Foreskin keratinocyte (primary cell): ENCODE measurements at places on chromosomes 13 and 19.

- no peak for DNase-seq
These were observed 727.6 kb upstream of the ARGLU1 start for GRCh38 chr13:107295416-107296140.

DNA sequence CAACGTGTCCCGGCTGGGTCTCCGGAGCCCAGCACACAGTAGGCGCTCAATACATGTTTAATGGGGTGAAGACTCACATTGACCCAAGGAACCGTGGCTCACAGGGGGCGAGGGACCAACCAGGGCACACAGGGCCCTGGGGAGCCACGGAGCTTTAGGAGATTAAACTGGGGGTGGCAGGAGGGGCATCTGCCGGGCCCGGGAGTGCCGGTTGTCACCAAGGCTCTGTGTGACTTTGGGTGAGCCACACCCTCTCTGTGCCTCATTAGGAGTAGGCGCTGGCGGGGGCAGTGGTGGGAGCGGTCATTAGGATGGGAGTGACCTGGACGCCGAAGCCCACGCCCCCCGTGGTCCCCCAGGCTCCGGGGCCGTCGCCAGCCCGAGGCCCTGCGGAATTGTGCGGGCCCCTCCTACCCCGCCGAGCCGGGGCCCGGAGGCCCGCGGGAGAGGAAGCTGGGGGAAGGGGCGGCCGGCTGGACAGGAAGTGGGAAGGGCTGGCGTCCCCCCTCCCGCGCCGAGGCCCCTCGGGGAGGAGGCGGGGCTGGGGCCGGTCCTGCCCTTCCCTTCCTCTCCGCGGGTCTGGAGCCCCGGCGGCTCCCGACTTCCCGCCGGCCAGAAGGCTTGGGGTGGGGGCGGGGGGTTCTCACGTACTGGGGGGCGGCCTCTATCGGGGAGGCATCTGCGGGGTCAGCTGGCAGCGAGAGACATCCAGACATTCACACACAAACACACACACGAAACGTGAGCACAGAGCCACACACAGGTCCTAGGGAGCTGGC is 1.8 kb upstream of the SSBP4 start:
- DNase-seq: no peak

GRCh38 chr13:81320516-81320915 is 979.6 kb upstream of the SPRY2 start:
- DNase-seq: no peak

DNA sequence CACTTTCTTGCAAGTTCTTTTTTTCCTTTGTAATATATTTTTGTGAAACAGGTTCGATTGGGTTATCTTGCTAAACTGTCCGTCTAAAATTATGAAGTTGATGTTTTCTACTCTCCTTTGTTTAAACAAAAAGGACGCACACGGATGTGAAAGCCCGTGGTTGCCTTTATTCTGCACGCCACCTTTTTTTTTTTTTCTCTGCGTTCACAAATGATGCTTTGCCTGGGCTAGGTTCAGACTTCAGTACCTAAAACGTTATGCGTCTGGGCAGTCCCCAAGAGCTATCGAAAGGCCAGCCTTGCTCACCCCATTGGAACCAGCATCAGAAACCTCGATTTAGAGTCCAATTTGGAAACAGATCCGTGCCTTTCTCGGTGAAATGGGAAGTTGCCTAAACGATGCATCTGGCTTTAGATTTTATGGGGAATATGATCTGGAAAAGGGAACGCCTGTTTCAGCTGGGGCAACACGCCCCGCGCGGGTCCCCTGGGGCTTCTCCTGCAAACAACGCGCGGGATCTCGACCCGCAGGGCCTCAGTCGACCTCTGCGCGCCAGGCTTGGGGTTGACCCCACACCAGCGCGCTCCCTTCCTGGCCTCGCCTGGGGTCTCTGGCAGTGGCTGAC is 113.9 kb downstream of the KCNRG start:
- no peak for DNase-seq

DNA sequence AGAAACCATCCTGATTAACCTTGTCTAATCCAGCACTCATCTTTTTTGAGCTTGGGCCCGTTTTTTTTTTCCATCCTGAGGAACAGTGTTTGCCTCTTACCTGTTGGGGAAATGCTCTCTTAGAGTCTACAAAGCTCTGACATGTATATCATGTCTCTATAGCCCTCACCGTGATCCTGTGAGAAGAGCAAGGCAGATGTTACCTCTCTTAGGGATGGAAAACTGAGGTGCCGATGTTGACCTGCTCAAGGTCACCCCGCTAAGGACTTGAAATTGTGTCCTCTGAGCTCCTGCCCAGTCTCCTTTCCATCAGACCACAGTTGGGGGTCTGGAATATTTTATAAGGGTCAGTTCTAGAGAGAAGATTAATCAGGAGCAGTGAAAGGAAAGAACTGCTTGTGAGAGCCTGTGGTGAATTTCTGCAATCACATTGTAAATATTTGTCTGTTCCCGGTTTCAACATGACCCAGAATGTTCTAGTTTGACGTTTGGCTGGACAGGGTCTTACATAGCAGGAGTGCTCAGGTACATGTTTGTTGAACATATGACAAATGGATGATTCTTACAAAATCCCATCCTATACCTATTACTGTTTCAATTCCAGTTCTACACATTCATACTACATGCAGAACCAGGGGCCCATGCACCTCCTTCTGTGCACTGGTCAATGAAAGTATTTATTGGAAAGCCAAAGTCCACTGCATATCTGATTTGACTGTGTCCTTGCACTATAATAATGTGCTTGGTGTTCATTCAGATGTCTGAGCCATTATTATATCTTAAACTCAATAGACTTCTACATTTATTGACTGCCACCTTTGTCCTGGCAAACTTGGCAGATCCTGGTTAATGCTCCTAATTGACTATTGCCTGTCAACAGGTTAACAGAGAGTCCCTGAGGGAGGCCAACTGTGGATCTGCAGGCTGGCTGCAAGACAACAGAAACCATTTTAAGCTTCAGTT is 12.1 kb downstream of the SLC25A15 start:
- no peak for DNase-seq

- peak; percentile 81 for DNase-seq
These were observed 1.1 kb downstream of the SYT5 start for GRCh38 chr19:55178781-55179599.

DNA sequence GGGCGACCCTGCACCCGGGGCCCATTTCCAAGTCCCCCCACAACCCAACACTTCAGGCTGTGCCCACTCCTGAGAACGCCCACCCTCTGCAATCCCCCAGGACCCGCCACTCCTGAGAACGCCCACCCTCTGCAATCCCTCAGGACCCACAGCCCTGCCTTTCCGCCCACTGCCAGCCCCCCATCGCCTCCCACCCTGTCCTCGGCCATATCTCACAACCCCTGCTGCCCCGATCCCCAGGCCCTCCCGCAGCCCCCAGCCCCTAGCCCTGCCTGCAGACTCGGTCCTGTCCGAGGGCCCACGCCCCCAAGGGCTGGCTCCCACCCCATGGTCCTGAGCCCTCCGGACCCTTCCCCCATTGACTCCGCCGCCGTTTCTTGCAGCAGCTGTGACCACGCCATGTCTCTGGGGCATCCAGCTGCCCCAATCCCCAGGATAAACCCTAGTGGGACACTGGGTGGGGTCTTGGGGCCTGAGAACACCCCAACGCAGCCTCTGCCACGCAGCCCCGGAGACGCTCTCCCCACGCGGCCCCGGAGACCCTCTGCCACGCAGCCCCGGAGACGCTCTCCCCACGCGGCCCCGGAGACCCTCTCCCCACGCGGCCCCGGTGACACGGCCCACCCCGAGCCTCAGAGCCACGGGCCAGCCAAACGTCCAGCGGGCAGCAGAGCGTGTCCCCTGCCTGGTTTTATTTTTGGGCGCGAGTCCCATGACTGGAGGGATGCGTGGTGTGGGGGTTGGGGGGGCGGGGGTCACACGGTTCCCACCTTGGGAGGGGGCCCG is 17.0 kb downstream of the SBNO2 start:
- no peak for DNase-seq

DNA sequence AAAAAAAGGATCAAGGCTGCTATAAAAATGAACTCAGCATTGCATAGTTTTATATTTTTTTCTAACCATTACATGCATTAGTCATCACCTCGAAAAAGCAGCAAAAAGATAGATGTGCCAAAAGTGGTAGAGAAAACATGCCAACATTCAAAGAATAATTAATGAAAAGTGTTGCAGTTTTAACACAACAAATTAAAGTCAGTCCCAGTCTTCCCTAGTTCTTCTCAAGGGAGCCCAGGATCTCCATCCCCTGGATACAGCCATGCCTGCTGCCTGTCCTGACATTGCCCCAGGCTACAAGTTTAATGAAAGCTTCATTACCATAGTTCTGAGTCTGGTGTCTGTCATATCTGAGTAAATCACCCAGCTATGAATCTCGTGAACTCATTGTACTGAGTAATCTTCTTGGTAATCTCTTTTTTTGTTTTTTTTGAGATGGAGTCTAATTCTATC is 116.6 kb upstream of the KLF12 start:
- peak; percentile 94 for DNase-seq

GRCh38 chr19:53659292-53659691 is 27.5 kb downstream of the DPRX start:
- DNase-seq: no peak

- DNase-seq: peak; percentile 75
These were observed 25.3 kb upstream of the OR10H2 start for GRCh38 chr19:15702534-15702930.

- DNase-seq: no peak
These were observed 9.8 kb upstream of the TIMM50 start for GRCh38 chr19:39470724-39471339.

DNA sequence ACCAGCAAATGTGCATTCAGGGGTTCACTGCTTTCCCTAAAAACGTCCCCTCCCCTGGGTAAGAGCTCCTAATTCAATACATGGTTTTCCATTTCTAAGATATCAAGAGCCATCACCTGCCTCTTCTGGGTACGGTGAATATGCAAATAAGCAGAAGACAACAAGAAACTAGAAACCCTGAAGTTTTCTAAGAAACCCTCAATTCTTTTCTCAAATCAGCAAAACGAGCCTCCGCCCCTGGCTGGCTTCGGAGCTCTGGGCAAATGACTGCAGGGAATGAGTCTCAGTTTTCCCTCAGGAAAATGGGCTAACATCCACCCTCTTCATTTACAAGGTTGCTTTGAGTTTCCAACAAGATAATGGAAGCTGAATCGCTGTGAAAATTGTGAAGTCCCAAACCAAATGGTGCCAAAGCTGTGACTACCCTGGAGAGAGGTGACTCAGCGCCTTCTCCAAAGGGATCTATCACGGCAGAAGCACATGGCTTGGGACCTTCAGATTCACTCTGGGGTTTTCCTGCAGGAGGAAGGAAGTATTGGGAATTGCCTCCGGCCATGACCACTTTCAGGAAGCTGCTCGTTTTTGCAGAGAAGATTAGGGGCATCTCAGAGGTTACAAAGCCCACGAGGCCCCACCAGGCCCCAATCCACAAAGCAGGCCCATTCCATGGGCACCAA is 26.6 kb downstream of the KLF2 start:
- no peak for DNase-seq

- DNase-seq: peak; percentile 84
These were observed 135.3 kb upstream of the SLITRK5 start for GRCh38 chr13:87535911-87536310.

- DNase-seq: no peak
These were observed 14.6 kb downstream of the LNX2 start for GRCh38 chr13:27605610-27606200.

DNA sequence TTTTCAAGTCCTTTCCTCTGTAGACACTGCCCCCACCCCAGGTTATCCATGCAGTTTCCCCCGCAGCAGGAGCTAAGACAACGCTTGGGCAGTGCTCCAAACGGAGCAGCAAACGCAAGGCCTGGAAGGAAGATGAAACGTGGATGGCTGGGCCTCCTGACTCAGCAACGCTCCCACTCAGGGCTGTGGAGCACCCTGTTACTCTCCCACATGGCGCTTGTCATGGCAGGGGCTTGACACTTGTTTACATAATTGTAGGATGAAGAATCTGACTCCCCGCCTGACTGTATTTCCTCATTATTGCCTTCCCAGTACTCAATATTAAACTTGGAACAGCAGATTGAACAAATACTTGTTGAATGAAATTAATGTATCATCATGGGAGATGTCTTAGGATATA is 799 bp upstream of the C1QTNF9B start:
- DNase-seq: no peak

- no peak for DNase-seq
These were observed 10.4 kb upstream of the GIPR start for GRCh38 chr19:45657520-45658167.

DNA sequence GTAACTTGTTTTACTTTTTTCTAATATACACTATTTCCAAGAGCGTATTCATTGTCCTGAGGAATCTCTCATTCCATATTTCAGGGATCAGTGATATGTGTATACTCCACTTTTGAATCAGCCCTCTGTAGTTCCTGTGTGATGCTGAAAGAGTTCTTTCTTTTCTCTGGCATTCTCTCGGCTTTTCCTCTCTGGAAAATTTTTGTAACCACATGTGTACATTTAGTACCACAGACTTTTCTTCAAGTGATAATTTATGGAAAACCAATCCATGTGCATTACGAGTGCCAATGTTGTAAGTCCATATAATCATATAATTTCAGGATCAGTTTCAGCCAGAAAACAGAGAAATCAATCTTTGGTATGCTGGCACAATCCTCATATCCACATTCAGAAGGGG is 102.2 kb upstream of the MBNL2 start:
- DNase-seq: no peak

GRCh38 chr13:83125791-83126190 is 756.5 kb downstream of the SLITRK1 start:
- DNase-seq: no peak

DNA sequence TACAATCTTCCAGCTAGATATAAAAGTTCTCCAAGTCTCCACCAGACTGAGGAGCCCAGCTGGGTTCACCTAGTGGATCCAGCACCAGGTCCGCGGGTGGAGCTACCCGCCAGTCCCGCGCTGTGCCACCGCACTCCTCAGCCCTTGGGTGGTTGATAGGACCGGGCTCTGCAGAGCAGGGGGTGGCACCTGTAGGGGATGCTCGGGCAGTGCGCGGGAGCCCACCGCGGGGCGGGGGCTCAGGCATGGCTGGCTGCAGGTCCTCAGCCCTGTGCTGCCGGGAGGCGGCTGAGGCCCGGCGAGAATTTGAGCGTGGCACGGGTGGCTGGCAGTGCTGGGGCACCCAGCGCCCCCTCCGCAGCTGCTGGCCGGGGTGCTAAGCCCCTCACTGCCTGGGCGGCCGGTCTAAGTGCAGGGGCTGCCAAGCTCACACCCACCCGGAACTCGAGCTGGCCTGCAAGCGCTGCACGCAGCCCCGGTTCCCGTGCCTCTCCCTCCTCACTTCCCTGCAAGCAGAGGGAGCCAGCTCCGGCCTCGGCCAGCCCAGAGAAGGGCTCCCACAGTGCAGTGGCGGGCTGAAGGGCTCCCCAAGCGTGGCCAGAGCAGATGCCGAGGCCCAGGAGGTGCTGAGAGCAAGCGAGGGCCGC is 542.8 kb upstream of the PCDH9 start:
- no peak for DNase-seq

GRCh38 chr13:48866249-48866648 is 109.5 kb upstream of the FNDC3A start:
- no peak for DNase-seq
